ENCODE measurements at places on chromosomes 3 and 15. TPM values are rescaled to one million over a fixed set of nuclear protein-coding genes. Genes with fewer than 3 reads are reported as not detected.

The ANKRD63 gene
- 0.58 TPM for total RNA-seq

The POLG gene
- 75.6 TPM for total RNA-seq

The ADGRG7 gene
- total RNA-seq, result not detected

The GREM1 gene
- total RNA-seq, result 0.35 TPM

The POC1A gene
- total RNA-seq, result 7.1 TPM

The CMTM7 gene
- total RNA-seq, result 18.6 TPM

The FAM43A gene
- 19.6 TPM for total RNA-seq

The LRRN1 gene
- 8.3 TPM for total RNA-seq

Measured in metanephros (tissue), 2 donors.